ENCODE measurements at places on chromosomes 7 and 10.

DNA sequence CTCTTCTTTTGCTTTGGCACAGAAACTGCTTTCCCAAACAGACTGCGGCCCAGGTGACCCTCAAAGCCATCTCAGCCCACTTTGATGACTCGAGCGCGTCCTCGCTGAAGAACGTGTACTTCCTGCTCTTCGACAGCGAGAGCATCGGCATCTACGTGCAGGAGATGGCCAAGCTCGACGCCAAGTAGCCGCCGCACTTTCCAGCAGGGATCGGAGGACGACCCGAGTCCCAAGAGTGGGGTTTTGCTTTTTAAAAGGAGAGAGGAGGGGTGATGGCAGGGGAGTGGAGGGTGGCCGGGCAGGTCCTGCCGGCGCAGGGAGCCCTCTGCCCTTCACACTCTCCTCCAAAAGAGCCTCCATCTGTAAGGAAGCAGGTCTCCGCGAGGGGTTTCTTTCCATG, 21.1 kb downstream of the AIFM2 start:
- no peak for DNase-seq

GRCh38 chr10:86366033-86366901, at the start of gene GRID1:
TSS of gene GRID1 (minus strand) at chr10:86366795.
- DNase-seq = no peak

GRCh38 chr7:133082390-133082766, 488 bp upstream of the CHCHD3 start:
- no peak for DNase-seq

- DNase-seq = no peak
These were observed 12.6 kb downstream of the CYP51A1 start for GRCh38 chr7:92121681-92122080.

- no peak for DNase-seq
These were observed 680.7 kb downstream of the SUGCT start for GRCh38 chr7:40815512-40815911.

DNA sequence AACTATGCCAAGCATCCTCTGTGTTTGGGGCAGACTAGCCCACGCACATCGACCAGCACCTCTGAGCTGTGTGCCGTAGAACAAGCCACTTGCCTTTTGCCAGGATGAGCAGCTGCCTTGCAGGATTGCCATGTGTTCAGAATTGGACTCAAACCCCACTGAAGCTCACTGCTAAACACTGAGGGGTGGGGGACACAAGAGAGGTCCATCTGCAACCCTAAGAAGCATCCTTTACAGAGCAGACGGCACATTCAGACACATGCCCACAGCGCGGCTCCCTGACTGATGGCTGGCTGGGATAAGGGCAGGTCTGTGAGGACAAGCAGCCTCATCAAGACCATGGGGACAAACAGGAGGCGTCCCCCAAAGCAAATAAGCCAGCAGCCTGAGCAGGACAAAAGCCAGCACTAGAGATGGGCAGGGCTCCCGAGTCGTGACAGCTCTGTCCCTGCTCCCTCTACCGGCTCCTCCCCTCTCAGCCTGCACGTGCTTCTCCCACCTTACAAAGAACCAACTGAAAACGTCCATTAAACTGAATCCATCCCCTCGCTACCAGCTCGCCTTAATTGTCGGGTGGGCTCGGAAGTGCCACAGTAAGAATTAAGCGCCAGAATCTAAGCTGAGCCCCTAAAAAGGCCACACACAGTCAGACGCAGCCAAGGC, 114.2 kb downstream of the PRKAG2 start:
- DNase-seq = no peak

GRCh38 chr10:30151581-30152389, 92.4 kb upstream of the JCAD start:
- DNase-seq = no peak

DNA sequence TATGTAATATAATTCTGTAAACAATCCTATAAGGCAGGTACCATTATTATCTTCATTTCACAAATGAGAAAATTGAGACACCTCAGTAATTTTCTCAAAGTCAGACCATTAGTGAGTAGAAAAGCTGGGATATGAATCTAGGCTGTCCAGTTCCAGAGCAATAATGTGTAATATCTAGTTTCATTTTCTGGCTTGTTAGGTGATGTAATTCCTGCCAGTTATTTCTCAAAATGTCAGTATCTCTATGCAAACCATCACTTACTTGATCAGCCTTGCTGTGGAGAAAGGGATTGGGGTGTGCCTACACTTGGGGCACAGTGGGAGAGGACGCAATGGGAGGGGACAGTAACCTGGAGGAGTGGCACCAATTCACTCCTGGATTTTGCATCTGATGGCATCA, 157.5 kb downstream of the LYZL1 start:
- DNase-seq = no peak

DNA sequence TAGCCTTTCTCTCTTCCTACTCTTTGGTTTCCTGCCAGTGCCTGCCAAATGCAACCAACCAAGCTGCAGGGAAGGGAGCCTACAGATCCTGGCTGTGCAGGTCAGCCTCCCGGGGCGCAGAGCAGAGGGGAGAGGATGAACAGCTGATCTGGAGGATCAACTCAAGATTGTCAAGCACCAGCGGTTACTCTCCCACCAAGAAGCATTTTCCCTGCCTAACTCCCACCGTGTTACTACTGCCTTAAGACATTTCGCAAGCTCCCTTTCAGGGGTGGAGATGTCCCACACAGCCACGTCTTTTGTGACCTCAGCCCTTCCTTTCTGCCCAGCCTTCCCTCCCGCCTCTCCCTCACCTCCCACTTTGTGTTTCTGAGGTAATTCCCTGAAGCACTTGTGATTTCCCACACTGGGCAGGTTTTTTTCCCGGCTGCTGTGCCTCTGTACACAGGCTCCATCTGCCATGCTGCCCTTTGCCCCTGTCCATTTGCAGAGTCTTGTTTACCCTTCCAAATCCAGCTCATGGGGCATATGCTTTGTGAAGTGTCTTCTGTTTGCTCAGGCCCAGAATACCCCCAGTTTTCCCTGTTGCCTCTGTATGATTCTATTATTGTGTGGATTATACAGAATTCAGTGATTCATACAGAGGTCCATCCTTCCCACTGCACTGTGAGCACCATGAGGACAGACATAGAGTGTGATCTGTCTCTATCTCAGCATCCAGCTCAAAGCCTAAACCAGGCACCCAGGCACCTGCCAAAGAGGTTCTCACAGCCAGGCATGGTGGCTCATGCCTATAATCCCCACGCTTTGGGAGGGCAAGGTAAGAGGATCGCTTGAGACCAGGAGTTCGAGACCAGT, 40.9 kb upstream of the PAPSS2 start:
- no peak for DNase-seq

GRCh38 chr10:34434119-34434594, 380.9 kb downstream of the PARD3 start:
- no peak for DNase-seq

- DNase-seq = no peak
These were observed 80.0 kb downstream of the ARID5B start for GRCh38 chr10:61981460-61981859.

DNA sequence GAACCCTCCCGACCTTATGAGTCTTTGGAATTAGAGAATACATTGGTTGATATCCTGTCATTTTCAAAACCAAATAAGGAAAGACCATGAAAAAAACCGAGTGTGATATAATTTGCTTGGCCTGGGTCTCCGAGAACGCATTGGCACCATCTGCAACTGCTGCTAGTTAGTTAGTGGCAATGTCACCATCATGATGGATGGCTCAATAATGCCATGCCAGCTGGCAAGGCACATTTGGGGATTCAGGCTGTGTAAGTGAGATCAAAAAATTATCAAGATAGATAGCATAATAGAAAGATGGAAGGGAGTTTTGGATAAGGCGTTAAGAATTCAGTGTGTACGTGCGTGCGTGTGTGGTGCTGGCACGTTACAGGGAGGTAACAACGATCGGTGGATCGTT, 134.7 kb upstream of the TCERG1L start:
- no peak for DNase-seq

DNA sequence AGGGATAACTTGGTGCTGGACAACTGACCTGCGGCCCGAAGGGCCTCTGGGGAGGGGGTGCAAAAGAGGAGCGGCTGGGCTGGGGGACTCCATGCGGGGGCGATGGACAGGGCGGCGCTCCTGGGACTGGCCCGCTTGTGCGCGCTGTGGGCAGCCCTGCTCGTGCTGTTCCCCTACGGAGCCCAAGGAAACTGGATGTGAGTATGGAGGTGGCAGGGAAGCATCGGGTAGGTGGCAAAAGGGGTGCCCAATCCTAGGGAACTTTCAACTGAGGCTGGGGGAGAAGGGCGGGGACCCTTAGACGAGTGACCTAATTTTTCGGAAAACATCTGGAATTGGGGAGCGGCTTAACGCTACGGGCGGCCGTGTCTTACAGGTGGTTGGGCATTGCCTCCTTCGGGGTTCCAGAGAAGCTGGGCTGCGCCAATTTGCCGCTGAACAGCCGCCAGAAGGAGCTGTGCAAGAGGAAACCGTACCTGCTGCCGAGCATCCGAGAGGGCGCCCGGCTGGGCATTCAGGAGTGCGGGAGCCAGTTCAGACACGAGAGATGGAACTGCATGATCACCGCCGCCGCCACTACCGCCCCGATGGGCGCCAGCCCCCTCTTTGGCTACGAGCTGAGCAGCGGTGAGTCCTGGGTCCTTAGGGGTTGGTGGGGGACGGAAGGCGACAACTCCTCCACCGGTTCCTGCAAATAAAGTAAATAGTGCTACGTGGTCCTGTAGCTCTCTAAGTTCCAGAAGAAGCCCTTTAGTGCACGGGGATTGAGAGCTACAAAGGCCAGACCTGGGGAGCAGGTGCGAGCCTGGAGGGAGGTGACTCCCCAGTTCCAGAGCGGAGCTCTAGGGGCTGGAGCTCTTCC, 622 bp downstream of the WNT16 start:
- DNase-seq = no peak

DNA sequence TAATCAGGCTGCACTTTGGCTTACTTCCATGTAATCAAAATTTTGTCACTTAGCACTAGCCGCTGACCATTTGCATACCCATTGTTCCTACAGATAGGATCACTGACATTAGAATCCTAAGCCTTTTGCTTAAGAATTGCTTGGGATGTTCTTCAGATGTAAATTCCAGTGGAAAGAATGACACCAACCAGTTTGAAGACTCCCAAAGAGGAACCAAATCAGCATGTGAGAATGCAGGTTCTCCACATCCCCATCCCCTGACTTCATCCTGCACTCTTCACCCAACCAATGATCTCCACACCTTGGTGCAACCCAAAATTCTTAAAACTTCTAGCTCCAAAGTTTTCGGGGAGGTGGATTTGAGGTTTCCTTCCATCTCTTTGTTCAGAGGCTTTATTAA, 345.6 kb downstream of the GPAM start:
- no peak for DNase-seq

DNA sequence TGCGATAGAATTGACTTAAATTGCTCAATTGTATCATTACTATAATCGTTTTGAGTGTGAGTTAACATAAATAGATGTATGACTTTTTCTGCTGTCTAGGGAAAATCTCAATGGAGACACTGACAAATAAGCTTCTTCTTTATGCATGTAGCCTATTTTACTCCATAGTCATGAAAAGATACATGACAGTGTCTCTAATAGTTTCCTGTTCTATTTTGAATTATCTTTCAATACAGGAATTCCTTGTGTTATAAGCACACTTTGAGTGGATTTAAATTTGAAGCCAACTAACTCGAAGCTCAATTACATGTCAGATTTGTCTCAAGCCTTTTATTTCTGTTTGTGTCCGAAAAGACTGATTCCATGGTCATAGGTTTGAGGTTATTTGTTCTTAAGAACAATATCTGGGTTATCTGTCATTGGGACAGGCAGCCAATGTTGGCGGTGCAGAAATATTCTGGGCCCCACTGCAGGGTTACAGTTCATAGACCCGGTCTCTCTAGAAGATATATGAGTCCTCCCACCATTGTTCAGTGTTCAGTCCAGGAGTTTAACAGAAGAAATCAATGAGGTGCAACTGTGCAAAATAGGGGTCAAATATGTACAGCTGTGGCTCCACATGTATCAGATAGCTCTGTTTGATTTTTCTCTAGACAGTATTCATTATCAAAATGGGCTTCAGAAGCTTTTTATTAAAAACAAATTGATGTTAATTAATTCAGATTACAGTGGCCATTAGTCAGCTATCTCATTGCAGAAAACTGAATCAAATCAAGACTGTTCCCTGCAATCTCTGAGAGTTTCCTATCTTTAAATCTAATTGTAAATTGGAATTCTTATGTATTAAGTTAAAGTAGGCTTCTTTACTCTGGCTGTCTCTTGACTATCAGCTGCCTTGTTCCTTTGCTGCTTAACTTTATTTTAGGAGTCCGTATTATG, 1238.8 kb downstream of the NXPH1 start:
- DNase-seq = no peak

- no peak for DNase-seq
These were observed 28.9 kb downstream of the PPP1R3C start for GRCh38 chr10:91603931-91604331.

GRCh38 chr10:24825551-24825950, 101.9 kb upstream of the ARHGAP21 start:
- no peak for DNase-seq

GRCh38 chr7:142407939-142408570, 150.2 kb upstream of the PRSS58 start:
- DNase-seq = no peak

- no peak for DNase-seq
These were observed 238.8 kb downstream of the FANK1 start for GRCh38 chr10:126135177-126135576.

DNA sequence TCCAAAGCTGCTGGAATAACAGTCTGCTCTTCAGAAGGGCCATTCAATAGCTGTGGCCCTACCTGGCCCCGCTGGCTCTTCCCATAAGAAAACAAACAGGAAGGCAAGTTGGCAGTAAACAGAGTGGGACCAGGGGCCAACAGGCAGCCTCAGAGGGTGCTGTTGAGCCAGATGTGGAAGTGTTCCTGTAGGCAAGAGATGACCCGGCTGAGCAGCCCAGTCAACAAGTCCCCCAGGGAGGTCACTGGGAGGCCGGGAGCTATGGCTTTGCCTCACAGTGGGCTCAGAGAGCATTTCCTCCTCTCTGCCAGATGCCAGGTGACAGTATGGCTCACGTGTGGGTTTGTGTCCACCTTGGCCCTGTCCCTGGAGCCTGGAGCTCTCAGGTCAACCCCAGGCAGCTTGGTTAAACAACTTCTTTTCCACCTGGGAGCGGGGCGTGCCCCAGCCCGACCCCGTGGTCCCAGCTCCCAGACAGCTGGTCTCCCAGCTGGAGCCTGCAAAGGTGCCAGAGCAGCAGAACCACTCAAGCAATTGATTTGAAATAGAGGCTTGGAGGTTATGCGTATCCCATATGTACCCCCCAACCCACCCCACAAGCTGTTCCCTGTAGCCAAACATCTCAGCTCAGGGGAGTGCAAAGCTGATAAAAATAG, 33.8 kb upstream of the LOXL4 start:
- DNase-seq = no peak

Measured in cortex of kidney (tissue), 1 donor.